GM10248 (cell line): ENCODE measurements at places on chromosomes 5 and 9.

GRCh38 chr9:101578378-101578777, 16.4 kb downstream of the PPP3R2 start:
- no peak for DNase-seq

GRCh38 chr5:106827061-106827460, 843.7 kb downstream of the EFNA5 start:
- DNase-seq = no peak

GRCh38 chr9:19405771-19406170, 3.0 kb upstream of the ACER2 start:
- no peak for DNase-seq

DNA sequence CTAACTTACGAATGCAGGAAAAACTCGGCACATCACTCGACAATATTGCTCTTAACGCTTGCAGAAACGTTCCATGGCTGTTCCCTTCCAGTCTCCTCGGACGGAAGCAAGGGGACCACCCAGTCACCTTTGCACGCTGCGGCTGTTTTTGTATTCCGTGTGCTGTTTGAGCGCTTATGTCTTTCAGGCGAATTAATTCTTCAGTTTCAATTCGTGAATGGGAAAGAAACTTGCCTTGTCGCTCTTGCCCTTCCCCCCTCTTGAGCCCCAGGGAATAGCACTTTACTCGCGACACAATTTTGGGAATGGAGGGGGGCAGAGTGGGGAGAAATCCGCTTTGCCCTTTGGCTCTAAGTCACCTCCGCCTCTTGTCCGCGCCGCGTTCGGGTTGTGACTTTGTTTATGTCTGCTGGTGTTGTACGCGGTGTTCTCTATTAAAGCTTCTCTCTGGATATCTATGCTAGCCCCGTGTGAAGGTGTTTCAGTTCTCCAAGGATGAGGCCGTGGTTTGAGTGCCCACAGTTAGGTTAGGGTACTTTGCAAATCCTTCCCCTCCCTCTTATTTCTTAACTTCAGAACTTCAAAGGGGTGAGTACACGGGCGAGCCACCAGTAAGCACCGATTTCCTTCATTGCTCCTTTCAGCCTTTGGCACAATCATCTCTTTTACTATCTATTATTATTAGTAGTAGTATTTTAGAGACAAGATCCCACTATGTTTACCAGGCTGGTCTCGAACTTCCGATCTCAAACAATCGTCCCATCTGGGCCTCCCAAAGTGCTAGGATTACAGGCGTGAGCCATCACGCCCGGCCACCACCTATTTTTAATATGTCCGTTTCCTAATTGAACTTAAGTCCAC, 2.7 kb downstream of the FOXB2 start:
- DNase-seq = no peak

DNA sequence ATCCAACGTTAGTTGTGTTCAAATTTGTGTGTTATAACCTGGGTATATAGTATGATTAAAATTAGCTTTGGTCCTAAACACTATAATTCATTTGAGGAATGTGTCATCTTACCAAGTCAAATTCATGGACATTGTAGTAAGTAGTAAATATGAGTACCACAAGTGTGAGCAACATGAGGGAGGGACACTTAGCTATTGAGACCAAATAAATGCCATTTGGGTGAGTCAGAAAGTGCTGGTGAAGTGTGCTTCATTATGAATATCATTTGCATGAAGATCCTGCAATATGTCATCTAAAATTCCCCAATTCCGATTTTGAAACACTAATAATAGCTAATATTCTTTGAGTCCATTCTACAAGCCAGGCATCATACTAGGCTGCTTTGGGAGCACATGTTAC, 336.7 kb upstream of the KIF2A start:
- DNase-seq = no peak

DNA sequence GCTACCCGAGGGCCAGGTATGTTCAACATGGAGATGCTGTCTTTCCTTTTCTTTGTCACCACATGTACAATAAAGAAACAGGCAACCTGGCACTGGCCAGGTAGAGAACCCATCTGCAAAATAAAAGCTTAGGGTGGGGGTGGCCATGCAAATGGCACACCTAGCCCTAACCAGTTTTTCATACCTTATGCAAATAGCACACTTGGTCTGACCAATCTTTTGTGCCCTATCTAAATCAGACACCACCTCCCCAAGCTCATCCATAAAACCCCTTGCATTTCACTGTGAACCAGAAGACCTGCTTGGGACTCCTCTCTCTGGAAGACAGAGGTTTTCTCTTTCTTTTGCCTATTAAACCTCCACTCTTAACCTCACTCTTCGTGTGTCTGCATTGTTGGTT, 33.9 kb downstream of the JAKMIP2 start:
- no peak for DNase-seq
